ENCODE measurements at places on chromosomes 13 and 19.

DNA sequence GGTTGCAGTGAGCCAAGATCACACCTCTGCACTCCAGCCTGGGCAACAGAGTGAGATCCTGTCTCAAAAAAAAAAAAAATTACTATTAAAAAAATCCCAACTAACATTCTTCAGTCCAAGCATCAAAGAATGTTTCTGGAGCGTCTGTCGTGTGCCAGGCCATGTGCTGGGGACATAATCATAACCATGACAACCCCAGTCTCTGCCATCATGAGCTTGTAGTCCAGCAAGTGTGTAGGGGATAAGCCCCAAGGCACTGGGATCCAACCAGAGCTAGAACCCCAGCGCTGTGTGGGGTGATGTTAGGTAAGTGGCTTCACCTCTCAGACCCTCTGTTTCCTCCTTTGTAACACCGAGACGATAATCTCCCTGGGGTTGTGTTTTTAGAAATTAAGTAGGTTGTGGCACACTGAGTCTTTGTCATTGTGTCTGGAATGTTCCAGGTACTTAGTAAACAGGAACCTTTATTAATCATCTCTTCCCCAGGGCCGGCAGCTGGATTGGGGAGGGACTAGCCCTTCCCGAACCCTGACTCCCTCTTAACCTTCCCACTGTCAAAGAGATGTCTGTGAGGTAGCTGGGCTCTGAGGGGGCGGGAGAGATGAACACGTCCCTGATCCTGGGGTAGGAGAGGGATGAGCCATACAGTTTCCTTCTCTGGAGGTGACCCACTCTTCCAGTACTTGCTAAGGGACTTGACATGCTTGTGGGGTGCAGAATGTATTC is 5.2 kb downstream of the ITPKC start:
- no peak for DNase-seq

GRCh38 chr13:44826591-44827350 is 162.5 kb downstream of the NUFIP1 start:
- DNase-seq, result no peak

GRCh38 chr19:44943801-44944249 is 1.8 kb downstream of the APOC4 start:
- no peak for DNase-seq

- no peak for DNase-seq
Observed at GRCh38 chr13:110416131-110417025, 109.3 kb downstream of the COL4A2 start.

GRCh38 chr19:45764475-45764874 is 4.6 kb downstream of the SIX5 start:
- DNase-seq, result no peak

GRCh38 chr19:13839938-13840304 is 37.0 kb upstream of the NANOS3 start:
- no peak for DNase-seq

- DNase-seq, result no peak
Observed at GRCh38 chr19:31257025-31257424, 92.2 kb downstream of the TSHZ3 start.

DNA sequence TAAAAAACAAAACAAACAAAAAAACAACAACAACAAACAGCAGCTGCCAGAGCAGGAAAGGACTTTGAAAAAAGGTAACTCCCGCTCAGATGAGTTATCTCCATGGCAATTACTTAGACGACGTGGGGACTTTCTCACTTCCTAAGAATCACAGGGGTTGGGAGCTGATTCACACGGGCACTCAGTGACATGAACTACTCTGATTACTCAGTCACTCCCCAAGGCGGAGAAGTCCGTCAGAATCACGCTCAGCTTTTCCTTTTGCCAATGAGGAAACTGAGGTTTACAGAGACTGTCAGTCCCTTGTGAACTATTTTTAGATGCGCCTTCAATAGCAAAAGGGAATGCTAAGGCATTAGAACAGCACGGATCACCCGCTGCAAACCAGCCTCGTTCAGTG is 32.3 kb upstream of the MATK start:
- DNase-seq, result no peak

DNA sequence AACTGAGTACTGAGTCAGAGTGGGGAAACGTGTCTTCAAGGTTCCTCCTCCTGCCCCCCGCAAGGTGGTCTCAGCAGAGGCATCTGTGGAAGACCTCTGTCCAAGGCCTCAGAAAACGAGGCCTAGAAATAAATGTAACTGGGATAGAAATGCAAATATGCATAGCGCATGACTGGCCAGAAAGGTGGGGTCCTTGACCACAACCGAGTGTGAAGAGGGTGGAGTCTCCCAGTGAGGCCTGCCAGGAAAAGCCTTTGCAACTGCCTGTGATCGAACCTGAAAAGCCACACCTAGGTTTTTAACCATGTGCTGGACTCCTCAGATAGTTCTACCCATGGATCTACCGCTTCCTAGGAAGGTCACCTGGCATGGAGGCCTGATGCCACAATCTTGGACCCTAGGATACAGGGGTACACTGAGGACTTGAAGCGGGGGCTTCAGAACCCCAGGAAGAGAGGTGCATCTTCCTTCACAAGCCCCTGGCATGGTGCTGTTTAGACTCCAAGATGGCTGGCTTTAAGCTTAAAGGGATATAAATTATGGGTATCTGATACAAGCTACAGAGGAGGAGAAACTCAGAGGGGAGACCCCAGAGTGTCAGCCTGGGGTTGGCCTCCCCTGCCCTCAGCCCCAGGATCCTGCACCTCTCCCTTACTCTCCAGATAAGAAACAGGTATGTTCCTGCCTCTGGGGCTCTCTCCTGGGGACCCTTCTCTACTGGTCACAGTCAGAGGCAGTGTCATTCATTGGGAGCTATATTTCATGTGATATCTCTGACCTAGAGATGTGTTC is 18.3 kb upstream of the SIGLEC6 start:
- no peak for DNase-seq

GRCh38 chr13:21330126-21330861 is 128.8 kb downstream of the ZDHHC20 start:
- no peak for DNase-seq

- no peak for DNase-seq
Observed at GRCh38 chr19:48271531-48272151, 1.8 kb downstream of the ZNF114 start.

DNA sequence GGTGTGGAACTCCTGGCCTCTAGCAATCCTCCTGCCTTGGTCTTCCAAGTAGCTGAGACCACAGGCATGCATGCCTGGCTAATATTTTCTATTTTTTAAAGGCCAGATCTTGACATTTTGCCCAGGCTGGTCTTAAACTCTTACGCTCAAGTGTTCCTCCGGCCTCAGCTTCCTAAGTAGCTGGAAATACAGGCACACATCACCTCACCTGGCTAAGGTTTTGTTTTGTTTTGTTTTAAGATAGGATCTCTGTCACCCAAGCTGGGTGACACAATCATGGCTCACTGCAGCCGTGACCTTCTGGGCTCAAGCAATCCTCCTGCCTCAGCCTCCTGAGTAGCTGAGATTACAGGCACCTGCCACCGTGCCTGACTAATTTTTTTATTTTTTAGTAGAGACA is 5.5 kb upstream of the RLN3 start:
- no peak for DNase-seq

DNA sequence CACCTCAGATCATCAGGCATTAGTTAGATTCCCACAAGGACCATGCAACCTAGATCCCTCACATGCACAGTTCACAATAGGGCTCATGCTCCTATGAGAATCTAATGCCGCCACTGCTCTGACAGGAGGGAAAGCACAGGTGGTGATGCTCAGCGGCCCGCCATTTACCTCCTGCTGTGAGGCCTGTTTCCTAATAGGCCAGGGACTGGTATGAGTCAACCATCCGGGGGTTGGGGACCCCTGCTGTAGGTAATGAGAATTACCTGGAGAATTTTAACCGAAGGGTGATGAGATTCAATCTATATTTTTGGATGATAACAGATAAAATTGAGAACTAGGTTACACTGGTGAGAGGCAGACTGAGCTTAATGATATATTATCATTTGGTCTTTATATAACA is 101.4 kb downstream of the LACC1 start:
- no peak for DNase-seq

All from thoracic aorta (tissue), 2 donors.